ENCODE measurements at places on chromosomes 5 and 9.

- DNase-seq = no peak
Measured at GRCh38 chr5:51286046-51286445, 97.2 kb upstream of the ISL1 start.

DNA sequence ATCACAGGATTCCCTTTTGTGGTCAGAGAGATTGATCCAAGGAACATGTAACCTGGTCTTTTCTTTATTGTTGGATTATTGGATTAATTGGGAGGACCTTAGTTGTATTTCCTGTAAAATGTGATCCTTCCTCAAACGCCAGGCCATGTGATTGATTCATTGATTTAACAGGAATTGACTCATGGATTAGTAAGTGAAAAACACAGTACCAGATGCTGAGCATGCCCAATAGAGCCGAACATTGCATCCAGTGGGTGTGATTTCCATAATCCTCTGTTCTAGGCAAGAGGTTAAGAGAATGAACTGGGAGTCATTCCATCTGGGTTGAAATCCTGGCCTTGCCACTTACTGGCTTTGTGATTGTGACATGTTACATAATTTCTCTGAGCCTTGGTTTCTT, 522.3 kb downstream of the MAT2B start:
- DNase-seq = no peak

DNA sequence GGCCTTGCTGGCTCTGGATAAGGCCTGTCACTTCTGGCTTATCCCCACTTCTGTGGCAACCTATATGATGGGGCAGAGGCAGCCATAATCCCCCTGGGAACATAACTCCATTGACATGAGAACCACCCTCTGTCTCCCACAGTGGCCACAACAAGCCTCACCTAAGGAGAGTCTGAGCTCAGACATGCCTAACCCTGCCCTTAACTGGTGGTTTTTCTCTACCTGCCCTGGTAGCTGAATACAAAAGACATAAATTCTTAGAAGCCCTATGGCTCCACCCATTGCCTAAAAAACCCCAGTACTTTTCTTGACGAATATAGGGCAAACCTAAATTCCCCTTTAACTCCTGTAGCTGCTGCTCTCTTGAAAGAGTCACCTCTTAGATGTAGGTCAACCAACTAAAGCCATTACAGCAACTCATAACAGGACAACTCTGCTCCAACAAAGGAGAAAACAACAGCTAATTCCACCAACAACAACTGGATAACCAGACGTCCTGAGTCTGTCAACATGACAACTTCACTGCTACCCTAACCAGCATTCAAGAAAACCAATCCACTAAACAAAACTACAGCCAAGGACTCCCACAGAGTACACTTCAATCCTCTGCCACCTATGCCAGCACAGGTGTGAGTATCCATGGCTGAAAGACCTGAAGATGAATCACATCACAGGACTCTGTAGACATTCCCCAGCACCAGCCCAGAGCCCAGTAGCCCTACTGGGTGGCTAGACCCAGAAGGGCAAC, 427.7 kb downstream of the PRELID2 start:
- no peak for DNase-seq

- no peak for DNase-seq
Measured at GRCh38 chr5:107514305-107514704, 156.4 kb downstream of the EFNA5 start.

DNA sequence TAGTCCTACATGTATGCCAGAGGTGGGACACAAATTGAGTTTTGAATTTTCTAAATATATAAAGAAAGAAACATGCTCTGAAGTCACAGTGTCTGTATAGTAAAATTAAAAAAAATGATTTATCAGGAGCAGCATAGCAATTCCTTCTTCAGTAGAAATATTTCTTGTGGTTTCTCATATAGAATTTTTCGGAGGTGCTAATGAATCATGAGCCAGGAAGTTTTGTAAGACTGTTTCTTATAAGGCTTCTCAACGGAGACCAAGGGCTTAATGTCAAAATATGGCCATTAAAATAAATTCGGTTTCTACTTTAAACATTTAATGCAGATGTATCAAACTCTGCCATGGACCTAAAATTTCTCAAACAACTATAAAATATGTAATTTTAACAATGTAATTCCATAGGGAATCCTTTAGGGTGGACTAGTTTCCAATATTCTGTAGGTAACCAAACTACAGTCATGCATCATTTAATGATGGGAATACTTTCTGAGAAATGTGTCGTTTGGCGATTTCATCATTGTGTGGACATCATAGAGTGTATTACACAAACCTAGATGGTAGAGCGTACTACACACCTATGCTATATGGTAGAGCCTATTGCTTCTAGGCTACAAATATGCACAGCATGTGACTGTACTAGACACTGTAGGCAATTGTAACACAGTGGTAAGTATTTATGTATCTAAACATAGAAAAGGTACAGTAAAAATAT, 66.3 kb downstream of the ANKRD55 start:
- no peak for DNase-seq

- DNase-seq = no peak
Measured at GRCh38 chr9:23551311-23551721, 274.7 kb downstream of the ELAVL2 start.

GRCh38 chr9:96413302-96414221, 4.6 kb downstream of the ZNF367 start:
- no peak for DNase-seq

DNA sequence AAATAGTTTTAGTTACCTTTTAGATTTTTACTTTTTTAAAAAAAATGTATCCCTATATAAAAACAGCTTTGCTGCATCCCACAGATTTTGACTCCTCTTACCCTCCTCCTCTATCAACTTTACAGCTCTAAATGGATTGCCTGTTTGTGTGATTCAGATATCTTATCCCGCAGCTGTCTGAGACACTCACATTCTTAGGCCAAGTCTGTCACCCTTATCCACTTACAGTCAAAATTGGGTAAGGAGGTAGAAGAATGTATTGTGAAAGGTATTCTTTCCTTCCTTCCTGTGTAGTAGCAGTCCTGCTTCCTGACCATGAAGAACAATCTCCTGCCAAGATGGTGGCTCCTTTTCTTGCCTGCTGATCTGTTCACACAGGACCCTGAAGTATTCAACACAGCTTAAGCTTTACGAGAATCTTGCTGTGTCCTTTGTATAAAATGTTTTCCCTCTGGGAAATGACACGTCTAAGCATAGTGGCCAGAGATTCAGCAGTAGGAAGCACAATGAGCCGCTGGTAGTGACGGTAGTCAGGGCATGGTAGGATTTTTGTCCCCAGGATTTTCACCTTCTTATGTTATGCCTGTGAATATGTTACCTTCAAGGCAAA, 67.7 kb upstream of the ST8SIA4 start:
- DNase-seq = no peak

DNA sequence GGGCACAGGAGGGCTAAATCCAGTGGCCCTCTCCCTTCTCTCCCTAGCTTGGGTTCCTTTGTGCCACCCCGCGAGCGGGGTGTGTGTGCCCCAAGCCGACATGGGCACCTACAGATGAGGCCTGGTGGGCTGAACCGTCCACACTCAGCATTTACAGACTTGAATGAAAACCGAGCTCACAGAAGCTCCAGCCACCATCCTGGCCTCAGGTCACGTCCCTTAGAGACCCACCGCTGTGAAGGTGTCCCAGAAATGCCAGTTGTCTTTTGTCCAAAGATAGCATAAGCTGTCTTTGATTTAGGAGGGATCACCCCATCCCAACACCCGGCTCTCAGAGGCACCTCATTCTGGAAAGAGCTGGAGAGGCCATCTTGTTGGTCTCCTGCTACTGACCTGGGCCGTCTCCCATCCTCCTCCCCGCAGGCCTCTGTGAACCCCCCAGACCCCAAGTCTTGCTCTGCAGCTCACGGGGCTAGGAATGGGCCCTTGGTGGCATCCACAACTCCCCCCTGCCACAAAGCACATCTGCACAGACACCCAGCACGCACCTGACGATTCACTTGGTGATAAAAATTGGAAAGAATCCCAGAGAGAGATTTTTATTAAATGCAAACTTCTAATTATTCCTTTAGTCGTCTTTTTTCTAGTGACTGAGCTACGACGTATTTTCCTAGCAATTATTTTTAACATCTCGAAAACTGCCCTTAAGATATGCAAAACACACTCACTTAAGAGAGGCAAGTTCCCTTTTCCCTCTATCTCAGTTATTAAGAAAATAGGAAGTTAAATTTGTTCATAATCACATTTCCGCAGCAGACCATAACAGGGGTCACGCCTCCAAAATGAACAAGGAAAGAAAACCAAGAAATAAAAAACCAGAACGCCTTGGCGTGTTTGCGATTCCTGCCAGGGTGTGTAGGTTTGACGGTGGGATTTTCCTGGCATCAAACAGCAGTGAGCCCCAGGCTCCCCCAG, 80.5 kb upstream of the LMX1B start:
- DNase-seq = no peak

DNA sequence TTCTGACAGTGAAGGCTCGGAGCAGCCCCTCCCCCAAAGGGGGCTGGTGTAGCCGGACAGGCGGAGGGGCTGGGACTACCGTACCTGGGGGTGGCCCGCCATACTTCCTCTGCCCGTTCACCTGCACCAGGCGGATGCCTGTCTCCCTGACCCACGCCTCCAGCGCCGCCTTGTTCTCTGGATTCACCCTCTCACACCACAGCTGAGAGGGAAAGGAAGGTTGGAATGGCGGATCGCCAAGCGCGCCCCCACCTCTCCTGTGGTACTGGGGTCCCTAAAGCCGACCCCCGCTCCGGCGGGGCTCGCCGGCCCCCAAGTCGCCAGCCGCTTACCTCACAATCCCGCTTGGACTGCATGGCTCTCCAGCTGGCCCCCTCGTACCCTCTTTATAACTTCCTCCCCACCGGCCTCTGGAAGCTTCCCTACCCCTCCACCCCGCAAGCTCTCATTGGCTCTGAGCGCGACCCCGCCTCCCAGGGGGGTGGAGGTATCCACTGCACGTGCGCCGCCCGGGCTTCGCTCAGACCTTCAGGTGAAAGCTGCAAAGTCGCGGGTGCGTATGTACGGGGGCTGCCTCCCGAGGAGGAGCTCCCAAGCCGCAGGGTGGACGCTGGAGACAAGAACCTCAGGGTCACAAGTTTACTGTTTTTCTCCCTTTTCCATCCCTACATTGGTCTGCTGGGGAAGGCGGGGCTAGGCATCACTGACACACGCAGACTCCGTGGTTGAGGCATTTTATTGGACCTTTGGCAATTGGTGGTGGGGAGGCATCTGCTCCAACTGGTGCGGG, at the start of gene DND1:
Gene DND1 (minus strand): TSS at position 390 of the 790 bp plus-strand sequence. CDS start 34 bp downstream, at position 356.
- DNase-seq = no peak

DNA sequence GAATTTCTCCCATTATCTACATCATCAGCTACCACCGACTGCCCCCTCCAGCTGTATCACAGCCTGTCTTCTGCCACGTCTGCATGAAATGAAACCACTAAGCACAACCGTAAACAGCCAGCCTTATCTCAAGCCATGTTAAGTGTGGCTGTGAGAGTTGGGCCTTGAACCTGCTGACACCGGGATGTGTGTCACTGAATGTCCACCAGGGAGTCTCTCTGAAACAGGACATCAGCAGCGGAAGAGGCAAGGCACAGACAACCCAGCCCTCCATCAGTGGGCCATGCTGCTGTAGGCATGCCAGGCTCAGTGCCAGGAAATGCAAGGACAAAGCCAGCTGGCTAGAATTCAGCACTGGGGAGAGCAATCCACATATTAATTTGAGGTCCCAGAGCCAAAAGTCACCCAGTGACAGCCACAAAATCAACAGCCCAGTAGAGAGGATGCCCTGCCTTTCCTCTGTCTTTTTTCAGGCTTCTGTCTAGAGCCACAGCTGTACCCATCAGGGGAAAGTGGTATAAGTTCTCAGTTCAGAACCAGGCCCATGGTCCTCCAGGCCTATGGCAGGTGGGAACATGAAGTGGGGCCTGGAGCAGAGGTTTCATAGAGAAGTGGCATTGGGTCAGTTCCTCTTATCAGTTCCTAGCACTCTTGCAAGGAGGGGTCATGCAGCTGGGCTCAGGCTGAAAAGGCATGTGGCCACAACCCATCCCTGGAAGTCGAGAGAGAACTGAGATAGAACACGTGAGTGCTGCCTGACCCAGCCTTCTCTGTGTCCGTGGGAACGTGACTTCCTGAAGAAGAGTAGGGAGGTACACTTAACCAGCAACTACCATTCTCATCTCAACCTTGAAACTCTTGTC, 199.4 kb downstream of the ESM1 start:
- no peak for DNase-seq

DNA sequence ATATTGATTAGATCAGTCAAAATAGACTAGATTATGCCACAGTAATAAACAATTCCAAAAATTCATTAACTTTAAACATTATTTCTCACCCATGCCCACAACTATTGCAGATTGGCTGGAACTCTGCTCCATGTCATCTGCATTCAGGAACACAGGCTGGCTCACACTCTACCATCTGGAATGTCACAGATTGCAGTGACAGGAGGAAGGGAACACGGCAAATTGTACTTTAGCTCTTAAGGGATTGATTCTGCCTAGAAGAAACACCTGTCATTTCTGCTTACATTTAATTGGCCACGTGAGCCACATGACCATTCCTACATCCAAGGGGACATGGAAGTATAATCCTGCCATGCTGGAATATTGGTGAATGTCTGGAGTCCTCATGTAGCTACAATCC, 54.4 kb downstream of the ATPSCKMT start:
- no peak for DNase-seq

GRCh38 chr5:54217826-54218503, 92.4 kb downstream of the ARL15 start:
- no peak for DNase-seq

GRCh38 chr5:55973296-55973695, 21.5 kb downstream of the IL6ST start:
- no peak for DNase-seq

DNA sequence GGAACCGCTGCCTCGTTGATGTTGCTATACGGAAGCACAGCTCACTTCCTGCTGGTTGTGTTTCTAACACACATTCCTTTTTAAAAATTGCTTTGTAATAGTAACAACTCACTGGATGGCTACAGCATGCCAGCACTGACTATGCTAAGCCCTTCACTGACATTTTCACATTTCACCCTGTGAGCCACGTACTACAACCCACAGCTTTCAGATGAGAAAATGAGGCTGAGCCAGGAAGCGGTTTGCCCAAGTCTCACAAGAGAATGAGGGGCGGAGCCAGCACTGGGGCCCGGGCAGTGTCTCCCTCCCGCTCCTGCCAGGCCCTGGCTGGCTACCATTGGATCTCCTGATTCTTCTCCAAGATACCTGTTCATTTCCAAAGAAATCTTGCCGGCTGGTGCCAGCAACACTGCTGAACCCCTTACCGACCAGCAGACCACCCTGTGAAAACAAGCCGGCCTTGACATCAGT, 38.3 kb downstream of the FAM78A start:
- peak; percentile 59 for DNase-seq

- no peak for DNase-seq
Measured at GRCh38 chr5:59722874-59723273, 170.7 kb downstream of the PDE4D start.

GRCh38 chr9:3403315-3403714, 122.5 kb downstream of the RFX3 start:
- DNase-seq = no peak
